ENCODE measurements at places on chromosomes 1 and 21. TPM values are rescaled to one million over a fixed set of nuclear protein-coding genes. Genes with fewer than 3 reads are reported as not detected.
A peak's percentile ranks its signal among the peaks of the same experiment; 100 is the strongest.

The TSPEAR gene
- not detected for total RNA-seq

The AGMAT gene
- 0.28 TPM for total RNA-seq

The FCRL5 gene
- total RNA-seq: not detected

The PTPRC gene
- not detected for total RNA-seq

The PTAFR gene
- under 0.01 TPM for total RNA-seq

The SELENBP1 gene
- total RNA-seq: 21.1 TPM

The PARP1 gene
- 96.7 TPM for total RNA-seq

DNA sequence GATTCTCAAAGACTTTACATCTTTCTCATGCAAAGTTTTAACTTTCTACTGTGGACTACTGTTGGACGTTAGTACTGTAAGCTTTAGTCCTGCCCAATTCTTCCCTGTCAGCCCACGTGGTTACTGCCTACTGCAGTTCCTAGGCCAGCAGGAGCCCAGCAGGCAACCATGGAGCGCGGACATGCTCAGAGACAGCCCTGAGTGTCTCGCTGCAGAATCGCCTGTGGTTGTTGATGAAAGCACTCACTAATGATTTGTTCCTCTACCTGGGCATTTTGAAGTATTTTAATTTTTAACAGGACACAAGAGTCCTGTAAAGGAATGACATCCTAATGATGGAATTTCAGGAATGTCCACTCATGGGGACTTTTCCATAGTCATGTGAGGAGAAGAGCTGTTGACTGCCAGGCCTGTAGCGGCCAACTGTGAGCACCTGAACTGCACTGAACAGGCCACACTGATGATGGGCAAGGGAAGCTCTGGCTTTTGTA, 44.1 kb downstream of the PGBD5 start:
- no peak for DNase-seq

- DNase-seq: no peak
These were observed 10.7 kb downstream of the MACF1 start for GRCh38 chr1:39214998-39215873.

DNA sequence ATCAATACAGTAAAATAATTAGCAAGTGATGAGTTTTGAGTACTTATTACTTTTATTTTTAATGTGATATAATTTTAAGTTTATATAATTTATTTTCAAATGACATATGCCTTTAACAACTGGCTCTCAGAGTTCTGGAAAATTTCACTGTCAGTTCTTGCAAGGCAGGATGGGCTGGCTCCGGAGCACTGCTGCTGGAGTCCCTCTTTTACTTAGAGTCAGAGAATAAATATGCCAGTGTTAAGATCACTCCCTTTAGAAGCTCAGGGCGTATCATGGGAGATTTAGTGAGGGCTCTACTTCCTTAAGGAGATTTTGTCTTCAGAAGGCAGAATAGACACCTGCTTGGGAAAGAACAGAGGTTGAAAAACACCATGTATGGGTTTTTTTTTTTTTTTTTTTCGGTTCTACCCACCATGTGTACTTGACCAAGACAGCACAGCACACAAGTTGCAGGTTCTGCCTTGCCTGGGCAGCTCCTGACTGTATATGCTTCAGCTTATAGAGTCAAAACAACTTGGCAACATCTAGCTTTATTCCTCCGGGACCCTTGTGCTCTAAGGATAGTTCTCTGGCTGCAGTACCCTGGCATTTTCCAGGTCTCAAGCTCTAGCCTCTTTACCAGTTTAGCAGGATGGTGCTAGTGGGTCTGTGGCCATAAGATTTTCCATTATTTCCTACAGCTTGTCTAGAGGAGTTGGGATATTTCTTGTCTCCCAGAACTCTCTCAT, 29.7 kb upstream of the FMOD start:
- DNase-seq: no peak

DNA sequence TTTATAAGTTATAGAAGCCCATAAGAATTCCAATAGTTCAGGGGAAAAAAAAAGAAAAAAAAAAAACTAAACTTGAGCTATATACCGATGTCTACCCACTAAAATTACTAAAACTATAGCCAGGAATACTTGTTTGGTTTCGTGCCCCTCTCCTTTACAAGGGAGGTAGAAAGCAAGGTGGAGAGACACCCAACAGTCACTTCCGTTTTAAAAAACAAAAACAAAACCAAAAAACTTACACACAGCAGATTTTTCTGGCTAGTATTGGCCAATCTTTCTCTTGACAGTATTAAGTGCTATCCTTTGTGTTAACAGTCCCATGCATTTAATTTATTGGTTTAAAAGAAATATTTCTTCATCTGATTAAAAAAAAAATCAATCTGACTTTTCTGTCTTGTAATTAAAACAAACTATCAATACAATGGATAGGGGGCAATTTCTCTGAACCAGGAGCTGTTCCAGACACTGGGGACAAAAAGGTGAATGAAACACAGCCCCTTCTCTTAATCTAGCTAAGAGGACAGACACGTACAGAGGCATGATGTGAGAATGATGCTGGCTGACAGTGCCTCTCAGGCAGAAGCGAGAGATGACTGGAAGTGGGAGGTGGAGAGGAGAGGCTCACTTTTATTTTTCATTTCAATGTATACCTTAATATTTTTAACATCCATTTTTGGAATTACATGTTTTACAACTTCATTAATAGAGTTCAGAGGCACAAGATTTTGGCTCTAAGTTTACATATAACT, 214.8 kb downstream of the RERE start:
- DNase-seq: no peak

DNA sequence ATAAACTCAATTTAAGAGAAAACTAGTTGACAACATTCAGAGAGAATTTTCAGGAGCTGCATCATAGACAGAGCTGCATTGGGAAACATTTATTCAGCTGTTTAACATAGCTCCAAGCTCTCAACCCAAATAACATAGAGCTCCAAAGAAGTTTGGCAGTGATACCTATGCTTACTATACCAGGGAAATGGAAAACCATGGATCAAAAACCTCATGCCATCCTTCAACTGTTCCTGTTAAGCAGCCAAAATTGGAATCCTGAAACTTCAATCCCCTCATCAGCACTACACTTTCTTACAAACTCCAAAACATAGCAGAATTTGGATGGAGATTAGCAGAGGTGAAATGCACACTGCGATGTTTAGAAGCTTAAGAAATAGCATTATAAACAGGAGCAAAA, 164.4 kb downstream of the USH2A start:
- no peak for DNase-seq

GRCh38 chr1:97196825-97197516, 475.4 kb downstream of the PTBP2 start:
- DNase-seq: no peak

- DNase-seq: peak; percentile 76
These were observed 17.3 kb downstream of the CSF1 start for GRCh38 chr1:109927911-109928321.

- DNase-seq: no peak
These were observed 44.2 kb upstream of the MARK1 start for GRCh38 chr1:220483700-220484099.

DNA sequence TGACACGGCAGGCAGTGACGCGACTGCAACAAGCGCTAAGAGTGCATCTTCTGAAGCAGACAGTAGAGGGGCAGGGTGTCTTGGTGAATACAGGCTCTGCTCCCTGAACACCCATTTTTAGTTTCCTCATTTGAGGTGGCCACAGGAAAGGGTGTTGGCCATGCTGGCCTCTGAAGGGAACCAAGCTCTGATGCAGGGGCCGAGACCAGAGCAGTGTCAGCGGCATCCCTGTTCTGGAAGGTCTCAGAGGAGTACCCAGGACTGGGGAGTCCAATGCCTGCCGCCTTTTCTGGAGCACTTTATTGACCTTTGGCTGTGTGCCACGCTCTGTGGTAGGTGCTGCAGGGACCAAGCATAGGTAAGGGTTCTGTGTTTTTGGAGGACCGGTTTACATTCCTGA, 100.4 kb downstream of the KCNJ6 start:
- no peak for DNase-seq

GRCh38 chr1:216332462-216332861, 90.8 kb downstream of the USH2A start:
- no peak for DNase-seq

- no peak for DNase-seq
These were observed 1.0 kb downstream of the GATAD2B start for GRCh38 chr1:153921803-153922075.

DNA sequence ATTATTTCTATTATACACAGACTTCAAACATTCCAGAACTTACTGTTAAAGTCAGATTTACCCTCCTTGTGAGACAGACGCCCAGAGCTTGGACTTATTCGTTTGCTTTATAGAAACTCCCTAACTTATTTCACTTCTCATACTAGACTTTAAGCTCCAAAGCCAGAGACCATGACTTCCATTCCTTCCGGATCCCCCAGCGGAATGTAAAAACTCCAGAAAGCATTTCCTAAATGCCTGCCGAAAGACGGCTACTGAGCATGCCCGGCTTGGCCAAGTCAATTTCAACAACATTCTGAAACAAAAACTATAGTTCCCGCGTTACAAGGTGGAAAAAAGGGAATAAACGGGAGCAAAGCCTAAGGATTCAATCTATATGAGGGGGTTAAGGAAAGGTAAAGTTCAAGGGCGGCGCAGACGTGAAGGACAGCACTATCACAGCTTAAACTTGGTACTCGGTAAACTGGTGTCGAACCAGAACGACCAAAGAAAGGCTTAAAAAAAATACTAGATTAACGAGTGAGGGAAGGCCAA, 1.1 kb downstream of the USP48 start:
- peak; percentile 54 for DNase-seq

DNA sequence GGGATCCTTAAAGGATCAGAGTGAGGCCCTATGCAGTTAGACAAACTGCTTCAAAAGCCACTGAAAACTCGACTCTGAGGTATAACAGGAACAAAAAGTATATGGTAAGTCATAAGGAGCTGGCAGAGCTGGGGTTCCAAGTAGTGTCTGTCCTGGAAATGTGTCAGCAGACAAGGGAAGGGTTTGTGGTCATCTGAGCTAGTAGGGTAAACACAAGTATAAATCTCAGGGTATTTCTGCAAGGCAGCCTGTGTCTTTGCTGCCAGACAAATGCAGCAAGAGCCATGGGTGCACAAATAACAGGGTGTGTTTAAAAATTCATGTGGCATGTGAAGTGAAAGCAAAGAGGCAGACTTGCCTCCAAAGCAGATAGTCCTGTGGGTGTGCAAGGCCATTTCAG, 759.0 kb upstream of the ADAMTS5 start:
- peak; percentile 45 for DNase-seq

GRCh38 chr1:179264507-179264906, 29.1 kb upstream of the SOAT1 start:
- no peak for DNase-seq

DNA sequence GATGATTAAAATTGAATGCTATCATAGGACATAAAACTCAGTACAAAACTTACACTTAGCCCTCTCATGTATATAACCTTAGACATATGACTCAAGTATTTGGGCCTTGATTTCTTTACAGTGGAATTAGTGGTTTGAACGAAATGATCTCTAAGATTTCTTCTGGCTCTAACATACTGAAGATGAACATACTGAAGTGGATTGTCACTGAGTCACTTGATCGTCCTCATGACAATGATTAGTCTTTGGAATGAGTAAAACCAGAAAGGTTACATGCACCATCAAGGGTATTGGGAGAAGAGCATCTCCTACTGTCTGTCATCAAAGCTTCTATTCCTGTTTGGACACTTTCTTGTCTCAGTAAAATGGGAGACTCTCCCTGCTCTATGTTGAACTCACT, 17.4 kb downstream of the FMN2 start:
- DNase-seq: no peak

DNA sequence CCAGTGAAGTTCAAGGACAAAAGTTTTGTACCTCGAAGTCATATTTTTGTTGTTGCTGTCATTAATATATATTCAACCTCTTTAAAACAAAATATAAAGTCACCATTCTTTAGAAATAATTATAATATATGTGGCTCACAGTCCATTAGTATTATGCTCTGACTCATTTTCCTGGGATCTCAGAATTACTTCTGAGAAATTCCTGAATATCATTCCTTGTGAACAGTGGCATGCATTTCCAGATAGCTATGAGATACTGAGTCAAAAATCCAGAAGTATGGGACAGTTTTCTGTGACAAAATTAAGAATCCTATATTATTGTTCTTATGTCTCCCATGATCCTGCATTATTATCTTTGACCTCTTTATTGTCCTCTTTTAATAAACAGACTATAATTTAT, 13.8 kb upstream of the RGS21 start:
- DNase-seq: peak; percentile 42

- no peak for DNase-seq
These were observed 267.4 kb downstream of the CAMTA1 start for GRCh38 chr1:7052701-7053100.

- DNase-seq: no peak
These were observed 181.2 kb upstream of the GALNT2 start for GRCh38 chr1:229885568-229886495.

GRCh38 chr1:27366411-27367159, at the start of gene MAP3K6:
MAP3K6 (minus strand) TSS chr1:27366961; CDS start chr1:27366597, 364 bp downstream.
- peak; percentile 59 for DNase-seq

DNA sequence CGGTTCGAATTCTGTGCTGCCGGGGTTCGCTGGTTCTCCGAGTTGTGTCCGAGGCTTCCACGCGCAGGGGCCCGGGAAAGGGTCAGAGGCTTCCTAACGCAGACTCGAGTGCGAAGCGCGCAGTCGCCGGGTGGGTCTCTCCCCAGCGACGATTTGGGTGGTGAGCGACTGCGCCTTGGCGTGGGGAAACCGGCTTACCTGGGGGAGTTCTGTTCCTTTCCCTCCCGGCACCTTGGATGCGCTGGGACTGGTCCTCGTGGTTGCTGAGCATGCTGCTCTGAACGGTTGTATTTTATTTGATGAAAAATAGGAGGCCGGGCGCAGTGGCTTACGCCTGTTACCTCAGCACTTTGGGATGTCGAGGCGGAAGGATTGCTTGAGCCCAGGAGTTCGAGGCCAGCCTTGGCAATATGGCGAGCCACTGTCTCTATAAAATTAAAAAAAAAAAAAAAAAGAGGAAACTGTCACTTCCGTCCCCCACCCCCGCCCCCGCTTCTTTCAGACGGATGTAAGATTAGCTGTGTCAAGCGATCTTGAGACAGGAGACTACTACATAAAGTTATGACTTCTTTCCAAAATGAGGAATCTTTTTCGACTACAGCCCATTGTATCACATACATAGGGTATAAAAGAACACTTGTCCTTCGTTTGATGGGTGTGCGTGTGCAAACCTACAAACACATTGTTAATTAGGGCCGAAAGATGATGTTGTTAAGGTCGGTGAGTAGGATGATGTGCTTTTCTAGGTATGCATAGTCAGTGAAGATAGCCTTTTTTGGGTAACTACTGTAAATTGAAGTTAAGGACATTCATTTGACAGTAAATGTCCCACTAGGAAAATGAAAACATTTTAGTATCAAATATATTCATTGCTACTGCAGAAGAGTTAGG, at the start of gene CCDC18:
CCDC18 (plus strand) TSS at position 2 of the 891 bp plus-strand sequence. CDS start 2,638 bp downstream, outside the sequence.
- peak; percentile 44 for DNase-seq

GRCh38 chr1:21622466-21623315, 46.5 kb downstream of the RAP1GAP start:
- no peak for DNase-seq

- DNase-seq: no peak
These were observed 1.2 kb upstream of the S100A5 start for GRCh38 chr1:153541641-153542590.

GRCh38 chr1:85427331-85427730, 37.6 kb downstream of the DDAH1 start:
- DNase-seq: no peak

- no peak for DNase-seq
These were observed 95.6 kb downstream of the RIPK4 start for GRCh38 chr21:41671212-41671762.

- no peak for DNase-seq
These were observed 162.3 kb downstream of the FMN2 start for GRCh38 chr1:240254006-240254405.

Measured in IMR-90 (cell line).